ENCODE measurements at places on chromosomes 1 and 21. TPM values are rescaled to one million over a fixed set of nuclear protein-coding genes. Genes with fewer than 3 reads are reported as not detected.

DNA sequence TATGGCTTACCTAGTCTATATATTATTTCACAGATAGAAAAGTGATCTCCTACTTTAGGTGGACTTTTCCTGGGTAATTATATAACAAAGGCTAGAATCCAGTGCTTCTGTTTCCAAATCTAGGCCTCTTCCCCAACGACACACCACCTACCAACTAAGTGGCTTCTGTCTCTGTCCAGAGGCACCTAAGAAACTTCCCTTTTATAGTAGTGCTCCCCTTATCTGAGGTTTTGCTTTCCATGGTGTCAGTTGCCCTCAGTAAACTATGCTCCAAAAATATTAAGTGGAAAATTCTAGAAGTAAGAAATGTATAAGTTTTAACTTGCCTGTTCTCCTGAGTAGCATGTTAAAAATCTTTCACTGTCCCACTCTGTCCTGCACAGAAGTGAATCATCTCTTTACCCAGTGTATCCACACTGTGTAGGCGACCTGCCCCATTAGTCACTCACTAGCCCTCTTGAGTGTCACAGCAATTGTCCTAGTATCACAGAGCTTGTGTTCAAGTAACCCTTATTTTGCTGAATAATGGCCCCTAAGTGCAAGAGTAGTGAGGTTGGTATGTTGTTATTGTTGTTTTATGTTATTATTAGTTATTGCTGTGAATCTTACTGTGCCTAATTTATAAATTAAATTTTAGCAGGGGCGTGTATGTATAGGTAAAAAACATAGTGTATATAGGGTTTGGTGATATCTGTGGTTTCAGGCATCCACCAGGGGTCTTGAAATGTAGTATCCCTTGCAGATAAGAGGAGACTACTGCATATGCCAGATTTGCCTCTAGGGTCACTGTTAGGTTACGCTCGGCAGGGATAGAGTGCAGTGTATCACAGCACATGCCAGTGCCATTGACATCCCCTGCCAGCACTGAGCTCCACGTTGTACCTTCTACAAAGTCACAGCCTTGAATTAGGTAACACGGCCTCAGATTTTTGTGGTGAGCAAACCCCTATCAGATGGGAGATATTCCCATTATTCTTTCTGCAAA lies 14.7 kb upstream of the CD53 start:
- H3K27me3 ChIP-seq, result peaks cover 1% of the 10 kb centered on the region
- peaks cover 2% of the 10 kb centered on the region for H3K4me1 ChIP-seq
- no peak for DNase-seq

The MARK1 gene
- not detected for polyA plus RNA-seq

DNA sequence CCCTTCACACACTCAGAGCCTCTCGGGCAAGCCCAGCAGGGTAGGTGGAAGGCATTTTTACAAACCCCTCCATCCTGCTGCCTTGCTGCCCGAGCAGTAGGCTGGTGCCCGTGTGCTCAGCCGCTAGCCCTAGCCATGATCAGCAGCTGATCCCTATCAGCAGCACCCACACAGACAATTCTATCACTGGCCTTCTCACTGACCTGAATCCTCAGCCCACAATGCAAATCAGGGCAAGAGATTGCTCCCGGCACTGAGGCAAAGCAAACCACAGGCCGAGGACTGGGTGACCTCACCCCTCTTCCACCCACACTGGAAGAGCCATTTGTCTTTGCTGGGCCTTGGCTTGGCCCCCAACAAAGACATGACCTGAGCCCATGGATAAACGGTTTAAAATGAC lies 895 bp upstream of the PDZK1 start:
- no peak for DNase-seq
- H3K4me1 ChIP-seq, result peaks cover 26% of the 10 kb centered on the region
- H3K27ac ChIP-seq, result peak overlapping the region; percentile 6
- H3K4me3 ChIP-seq, result peak overlapping the region; percentile 36
- no peaks in the 10 kb centered on the region for H3K36me3 ChIP-seq

- no peaks in the 10 kb centered on the region for H3K4me1 ChIP-seq
- peaks cover 5% of the 10 kb centered on the region for H3K27me3 ChIP-seq
- H3K27ac ChIP-seq, result no peak overlapping the region
- H3K4me3 ChIP-seq, result no peak overlapping the region
These were observed 735 bp upstream of the BRINP3 start for GRCh38 chr1:190478149-190479049.

DNA sequence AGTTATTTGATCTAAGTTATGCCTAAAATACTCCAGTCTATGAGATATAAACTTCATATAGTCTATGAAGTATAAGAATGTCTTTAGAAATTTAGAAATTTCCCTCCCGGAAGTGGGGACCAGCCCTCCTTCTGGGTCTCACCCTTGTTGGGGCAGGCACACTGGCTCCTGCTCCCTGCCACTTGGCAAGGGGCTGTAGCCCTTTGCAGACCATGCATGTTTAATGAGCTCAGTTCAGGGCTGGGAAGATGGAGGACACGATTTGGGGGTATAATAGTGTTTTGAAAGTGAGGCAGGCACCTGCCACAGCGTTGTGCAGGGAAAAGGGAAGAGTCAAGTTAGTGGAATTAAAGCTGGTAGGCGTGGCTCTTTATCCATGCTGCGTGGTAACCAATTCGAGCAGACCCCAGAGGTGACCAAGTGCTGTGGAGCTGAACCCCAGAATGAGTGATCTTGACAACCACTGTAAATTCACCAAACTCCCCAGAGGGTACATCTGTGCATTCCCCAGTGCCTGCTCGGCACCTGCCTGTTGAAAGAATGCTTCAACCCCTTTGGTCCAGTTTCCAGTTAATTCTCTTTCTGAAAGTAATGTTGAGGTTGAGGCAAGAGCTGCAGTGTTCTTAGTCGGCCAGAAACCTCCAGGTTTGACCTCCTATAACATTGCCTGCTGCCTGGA lies 79.6 kb downstream of the DOP1B start:
- H3K4me3 ChIP-seq, result no peak overlapping the region
- no peak for DNase-seq
- no peaks in the 10 kb centered on the region for H3K27me3 ChIP-seq

GRCh38 chr1:202374099-202374498 lies 25.6 kb downstream of the PPP1R12B start:
- DNase-seq, result no peak
- peaks cover 2% of the 10 kb centered on the region for H3K27me3 ChIP-seq
- H3K4me3 ChIP-seq, result no peak overlapping the region
- no peaks in the 10 kb centered on the region for H3K36me3 ChIP-seq
- H3K27ac ChIP-seq, result no peak overlapping the region

- peaks cover 11% of the 10 kb centered on the region for H3K36me3 ChIP-seq
- no peaks in the 10 kb centered on the region for H3K4me1 ChIP-seq
These were observed 973 bp downstream of the KRTAP10-11 start for GRCh38 chr21:44647222-44647552.

- H3K27ac ChIP-seq, result peak overlapping the region; percentile 98
- peak; percentile 62 for DNase-seq
- H3K4me3 ChIP-seq, result peak overlapping the region; percentile 87
- peaks cover 4% of the 10 kb centered on the region for H3K36me3 ChIP-seq
- H3K4me1 ChIP-seq, result peaks cover 68% of the 10 kb centered on the region
- peaks cover 10% of the 10 kb centered on the region for H3K27me3 ChIP-seq
These were observed 9.3 kb downstream of the IRF2BP2 start for GRCh38 chr1:234600418-234601281.

DNA sequence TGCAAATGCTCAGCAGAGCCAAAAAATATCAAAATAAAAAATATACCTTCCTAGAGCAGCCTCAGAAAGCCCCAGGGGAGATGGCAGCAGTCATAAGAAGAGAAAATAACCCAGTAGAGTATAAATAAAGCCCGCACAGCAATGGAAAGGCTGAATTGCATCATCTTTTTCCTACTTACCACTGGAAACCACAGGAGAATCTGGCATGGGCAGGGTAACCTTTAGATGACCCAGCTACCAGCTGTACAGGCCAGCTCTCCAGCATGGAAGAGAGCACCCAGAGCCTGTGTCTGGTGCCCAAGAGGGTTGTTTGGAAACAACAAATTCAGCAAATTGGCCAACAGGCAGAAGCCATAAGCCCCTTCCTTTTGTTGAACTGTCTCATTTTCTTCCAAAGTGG lies 253.1 kb downstream of the OMA1 start:
- DNase-seq, result no peak
- H3K27ac ChIP-seq, result no peak overlapping the region
- H3K36me3 ChIP-seq, result no peaks in the 10 kb centered on the region
- no peaks in the 10 kb centered on the region for H3K27me3 ChIP-seq
- H3K4me3 ChIP-seq, result no peak overlapping the region

The ITPKB gene
- 14.1 TPM for polyA plus RNA-seq

DNA sequence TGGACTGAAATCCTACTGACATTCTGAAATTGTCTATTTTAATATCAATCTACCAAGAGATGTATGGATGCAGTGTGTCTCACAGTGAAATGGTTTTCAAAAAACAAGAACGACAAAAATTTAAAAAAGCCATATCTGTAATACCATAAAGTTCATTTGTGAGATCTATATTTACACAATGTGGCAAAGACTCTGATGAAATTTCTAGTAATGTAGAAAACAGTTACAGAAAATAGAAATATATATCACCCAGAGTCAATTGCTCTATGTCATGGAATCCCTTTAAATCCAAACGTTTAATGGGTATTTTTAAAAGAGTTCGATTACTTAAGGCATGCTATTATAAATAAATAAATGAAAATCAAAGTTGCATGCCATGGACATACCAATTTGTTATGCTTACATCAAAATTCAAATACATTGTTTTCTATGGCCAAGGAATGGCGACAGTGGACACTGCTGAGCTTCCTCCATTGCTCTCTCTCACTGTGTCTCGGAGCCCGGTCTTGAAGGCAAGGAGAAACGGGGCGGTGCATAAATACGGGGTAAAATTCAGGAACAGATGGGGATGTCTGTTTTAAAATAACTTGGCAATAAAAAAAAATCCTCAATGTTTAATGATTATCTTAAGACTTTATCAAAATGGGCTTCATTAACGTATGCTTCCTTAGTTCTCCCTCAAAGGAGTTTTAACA lies 37.0 kb upstream of the SAMSN1 start:
- H3K4me3 ChIP-seq, result no peak overlapping the region
- no peaks in the 10 kb centered on the region for H3K27me3 ChIP-seq
- H3K4me1 ChIP-seq, result no peaks in the 10 kb centered on the region
- no peak for DNase-seq

GRCh38 chr1:162349635-162350330 lies 26.9 kb downstream of the SPATA46 start:
- no peak overlapping the region for H3K27ac ChIP-seq
- peaks cover 3% of the 10 kb centered on the region for H3K27me3 ChIP-seq
- no peaks in the 10 kb centered on the region for H3K4me1 ChIP-seq
- H3K4me3 ChIP-seq, result no peak overlapping the region
